ENCODE measurements at places on chromosomes 7 and 10. TPM values are rescaled to one million over a fixed set of nuclear protein-coding genes. Genes with fewer than 3 reads are reported as not detected.

DNA sequence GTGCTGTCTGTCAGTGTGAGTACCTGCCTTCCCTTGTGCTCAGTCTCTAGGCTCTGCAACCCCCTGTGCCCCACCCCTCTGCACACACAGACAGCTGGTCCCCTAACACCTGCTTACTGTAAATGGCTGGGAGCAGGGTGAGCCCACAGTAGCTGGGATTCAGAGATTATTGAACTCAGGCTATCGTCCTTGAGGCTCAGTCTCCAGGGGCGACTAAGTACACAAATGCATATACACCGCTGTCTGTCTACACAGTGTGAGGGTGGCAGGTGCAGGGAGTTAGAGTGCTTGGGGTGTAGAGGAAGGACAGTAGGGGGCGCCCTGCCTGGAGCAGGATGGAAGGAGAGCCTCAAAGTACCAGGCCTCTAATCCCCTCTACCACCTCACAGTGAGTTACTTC is 12.9 kb downstream of the UPP1 start:
- H3K4me1 ChIP-seq: no peaks in the 10 kb centered on the region
- no peak overlapping the region for H3K4me3 ChIP-seq
- no peak for DNase-seq
- H3K27me3 ChIP-seq: no peaks in the 10 kb centered on the region
- no peaks in the 10 kb centered on the region for H3K36me3 ChIP-seq

GRCh38 chr7:149126662-149127266 is 640 bp upstream of the ZNF425 start:
- H3K36me3 ChIP-seq: no peaks in the 10 kb centered on the region
- peak overlapping the region; percentile 95 for H3K27ac ChIP-seq
- no peak for DNase-seq
- H3K27me3 ChIP-seq: no peaks in the 10 kb centered on the region
- no peaks in the 10 kb centered on the region for H3K4me1 ChIP-seq

Gene FLNC
- 7.5 TPM for total RNA-seq

Gene UPK3BL2
- 0.98 TPM for total RNA-seq

- peaks cover 3% of the 10 kb centered on the region for H3K4me1 ChIP-seq
- H3K27me3 ChIP-seq: no peaks in the 10 kb centered on the region
- DNase-seq: no peak
- H3K4me3 ChIP-seq: no peak overlapping the region
Measured at GRCh38 chr7:6505685-6506559, 45.3 kb downstream of the GRID2IP start.

- no peak overlapping the region for H3K27ac ChIP-seq
- no peaks in the 10 kb centered on the region for H3K4me1 ChIP-seq
- no peaks in the 10 kb centered on the region for H3K27me3 ChIP-seq
- DNase-seq: no peak
- H3K36me3 ChIP-seq: no peaks in the 10 kb centered on the region
- H3K4me3 ChIP-seq: no peak overlapping the region
Measured at GRCh38 chr10:73859784-73860491, 14.4 kb downstream of the CAMK2G start.

GRCh38 chr7:121953164-121953563 is 80.2 kb downstream of the PTPRZ1 start:
- H3K4me3 ChIP-seq: no peak overlapping the region
- no peaks in the 10 kb centered on the region for H3K27me3 ChIP-seq
- no peak for DNase-seq

GRCh38 chr10:12193193-12193592 is 2.5 kb downstream of the NUDT5 start:
- H3K36me3 ChIP-seq: no peaks in the 10 kb centered on the region
- H3K4me3 ChIP-seq: no peak overlapping the region
- H3K27ac ChIP-seq: no peak overlapping the region
- H3K4me1 ChIP-seq: no peaks in the 10 kb centered on the region
- no peak for DNase-seq
- no peaks in the 10 kb centered on the region for H3K27me3 ChIP-seq

Gene NUDT5
- 54.4 TPM for total RNA-seq

Gene C7orf33
- not detected for total RNA-seq

GRCh38 chr10:66144016-66144415 is 781.8 kb upstream of the LRRTM3 start:
- H3K27me3 ChIP-seq: no peaks in the 10 kb centered on the region
- H3K4me1 ChIP-seq: no peaks in the 10 kb centered on the region
- H3K4me3 ChIP-seq: no peak overlapping the region
- no peaks in the 10 kb centered on the region for H3K36me3 ChIP-seq
